Activated CD8-positive, alpha-beta memory T cell treated with anti-CD3 and anti-CD28 coated beads, Interleukin-2, amount 50 U/mL, for 4 hours (primary cell): ENCODE measurements at places on chromosomes 6 and 20.
A peak's percentile ranks its signal among the peaks of the same experiment; 100 is the strongest.

- no peak for DNase-seq
These were observed 51.1 kb downstream of the TCP11 start for GRCh38 chr6:35089935-35090505.

GRCh38 chr6:106512048-106512967 lies 117.0 kb downstream of the RTN4IP1 start:
- DNase-seq: peak; percentile 78

- DNase-seq: peak; percentile 59
These were observed at the start of gene RGL2 for GRCh38 chr6:33298773-33299236. Gene RGL2 (minus strand): TSS chr6:33298942. CDS start chr6:33298610, 332 bp downstream.

DNA sequence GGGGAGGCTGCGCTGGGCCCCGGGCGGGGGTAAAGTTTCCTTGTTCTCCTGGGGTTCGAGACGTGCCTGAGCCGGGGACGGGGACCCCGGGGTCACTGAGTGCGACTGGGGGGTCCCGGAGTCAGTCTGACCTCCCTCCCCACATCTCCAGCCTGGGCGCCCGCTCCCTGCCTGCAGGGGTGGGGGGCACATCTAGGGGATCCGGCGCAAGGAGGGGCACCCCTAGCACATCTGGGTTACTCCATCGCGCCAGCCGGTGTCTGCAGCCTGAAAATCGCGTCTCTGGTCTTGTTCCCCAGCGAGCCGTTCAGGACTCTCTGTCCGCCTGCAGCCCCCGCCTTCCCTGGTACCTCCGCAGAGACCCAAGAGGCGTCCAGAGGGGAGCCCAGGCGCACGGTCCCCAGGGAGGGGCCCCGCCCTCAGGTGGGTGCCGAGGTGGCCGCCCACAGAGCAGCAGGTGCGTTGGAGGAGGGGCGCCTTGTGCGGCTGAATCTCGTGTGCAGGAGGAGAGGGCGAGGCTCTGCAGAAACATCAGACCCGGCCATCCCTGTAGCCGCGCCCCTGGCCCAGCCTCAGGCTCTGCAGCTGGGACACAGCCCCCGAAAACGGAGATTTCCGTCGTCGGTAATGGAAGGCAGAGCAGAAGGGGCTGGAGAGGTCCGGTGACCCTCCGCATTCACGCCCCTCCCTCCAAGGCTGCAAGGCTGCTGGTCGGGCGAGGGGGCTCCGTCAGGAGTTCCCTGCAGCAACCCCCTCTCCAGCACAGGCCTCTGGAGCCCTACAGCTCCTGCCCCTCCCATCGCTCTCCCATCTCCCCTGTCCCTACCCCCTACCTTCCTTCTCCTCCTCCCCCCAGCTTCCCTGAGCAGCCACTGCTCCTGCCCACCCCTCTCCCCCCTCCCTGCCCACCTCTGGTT lies 628 bp upstream of the CHRNA4 start:
- no peak for DNase-seq

DNA sequence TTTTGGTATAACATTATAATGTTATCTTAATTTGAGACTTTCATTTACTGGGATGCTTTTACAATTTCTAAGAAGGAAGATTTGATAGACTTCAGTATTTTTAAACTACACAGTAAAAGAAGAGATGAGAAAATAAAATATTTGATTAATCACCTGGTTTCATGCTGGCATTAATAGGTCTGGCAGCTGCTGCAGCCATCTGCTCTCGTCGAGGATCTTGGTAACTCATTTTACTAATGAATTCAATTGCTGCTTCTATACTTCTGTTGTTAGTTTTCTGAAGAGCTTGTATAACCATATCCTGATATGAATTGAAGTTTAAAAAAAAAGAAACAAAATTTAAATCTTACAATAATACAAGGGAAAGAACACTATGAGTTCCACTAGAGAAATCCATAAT lies 23.0 kb downstream of the LATS1 start:
- no peak for DNase-seq

DNA sequence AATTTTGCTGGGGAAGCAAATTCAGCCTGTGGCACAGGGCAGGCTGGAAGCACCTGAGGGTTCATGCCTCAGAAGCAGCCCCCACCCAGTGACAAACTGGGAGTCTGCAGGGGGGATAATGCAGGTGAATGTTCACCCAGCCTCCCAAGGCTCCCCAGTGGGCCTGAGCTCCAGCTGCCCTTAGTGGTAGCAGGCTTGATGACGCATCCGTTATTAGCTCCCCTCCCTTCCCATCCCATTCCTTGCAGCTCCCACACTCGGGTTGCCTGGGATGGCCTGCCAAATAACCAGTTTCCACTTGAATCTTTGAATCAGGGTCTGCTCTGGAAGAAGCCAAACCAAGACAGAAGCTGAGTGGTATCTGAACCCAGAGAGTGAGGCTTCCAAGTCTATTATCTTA lies 15.8 kb downstream of the KCNK15 start:
- no peak for DNase-seq

- no peak for DNase-seq
These were observed 13.9 kb downstream of the JAG1 start for GRCh38 chr20:10659651-10660601.

- no peak for DNase-seq
These were observed 83.8 kb upstream of the FOXQ1 start for GRCh38 chr6:1227935-1228753.

GRCh38 chr6:143634486-143634885 lies 43.3 kb upstream of the PHACTR2 start:
- no peak for DNase-seq

- DNase-seq: no peak
These were observed 49.4 kb downstream of the PYGB start for GRCh38 chr20:25297141-25297905.

GRCh38 chr6:32449088-32449736 lies 9.5 kb downstream of the HLA-DRA start:
- no peak for DNase-seq

DNA sequence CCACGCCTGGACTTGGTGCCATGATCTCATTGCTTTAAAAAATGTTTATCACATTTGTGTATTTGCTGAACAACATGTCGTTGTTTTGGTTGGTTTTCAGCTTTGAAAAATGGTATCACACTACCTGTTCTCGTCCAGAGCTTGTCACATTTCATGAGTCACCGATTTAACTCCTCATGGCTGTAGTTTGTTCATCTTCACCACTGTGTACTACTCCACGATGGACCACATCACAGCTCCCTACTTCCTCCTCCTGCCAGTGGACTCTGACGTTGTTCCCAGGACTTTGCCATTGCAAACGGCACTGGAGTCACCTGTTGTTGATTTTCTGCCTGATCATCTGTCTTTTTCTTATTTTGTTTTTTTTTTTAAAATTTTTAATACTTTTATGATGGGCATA lies 157.7 kb downstream of the ERMARD start:
- DNase-seq: no peak

- no peak for DNase-seq
These were observed 3.4 kb upstream of the SCML4 start for GRCh38 chr6:107827541-107827940.

- DNase-seq: no peak
These were observed 180.5 kb downstream of the PDE7B start for GRCh38 chr6:136031982-136032381.
